ENCODE measurements at places on chromosomes 3 and 15.

GRCh38 chr3:45607790-45608189, 13.2 kb downstream of the LIMD1 start:
- DNase-seq, result no peak

- no peak for DNase-seq
Measured at GRCh38 chr3:16869261-16870005, 15.3 kb upstream of the PLCL2 start.

GRCh38 chr3:66039590-66039887, 821 bp upstream of the MAGI1 start:
- DNase-seq, result no peak

GRCh38 chr3:13501521-13501920, 21.4 kb downstream of the HDAC11 start:
- no peak for DNase-seq

- peak; percentile 30 for DNase-seq
Measured at GRCh38 chr3:69370156-69370883, 15.6 kb downstream of the FRMD4B start.

DNA sequence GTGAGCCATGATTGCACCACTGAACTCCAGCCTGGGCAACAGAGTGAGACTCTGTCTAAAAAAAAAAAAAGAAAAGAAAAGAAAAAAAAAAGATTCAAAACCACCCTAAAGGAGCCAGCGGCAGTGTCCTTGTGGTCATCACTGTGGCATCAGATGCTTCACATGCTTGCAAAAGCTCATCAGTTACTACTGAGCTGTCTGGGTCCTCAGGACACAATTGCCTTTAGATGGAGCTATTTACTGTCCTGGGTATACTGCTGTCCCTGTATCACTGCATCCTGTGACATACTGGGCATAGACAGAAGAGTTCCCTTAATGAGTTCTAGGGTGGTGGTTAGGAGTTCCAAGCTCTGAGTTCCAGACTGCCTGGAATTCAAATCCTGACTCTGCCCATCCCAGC, 85.8 kb downstream of the LINGO1 start:
- DNase-seq, result no peak

DNA sequence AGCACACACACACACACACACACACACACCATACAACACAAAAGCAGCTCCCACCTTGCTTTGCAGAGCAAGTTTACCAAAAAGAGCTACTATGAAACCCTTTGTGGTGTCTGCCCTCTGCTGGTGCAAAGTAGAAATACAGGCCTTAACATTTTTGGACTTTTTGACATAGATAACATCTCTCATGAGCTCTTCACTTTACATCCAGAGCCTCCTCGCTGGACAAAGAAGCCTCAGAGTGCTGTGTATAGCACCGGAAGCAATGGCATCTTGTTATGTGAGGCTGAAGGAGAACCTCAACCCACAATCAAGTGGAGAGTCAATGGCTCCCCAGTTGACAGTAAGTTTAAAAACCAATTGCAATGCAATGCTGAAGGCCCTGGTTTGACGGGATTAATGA, 157.9 kb downstream of the CHL1 start:
- DNase-seq, result peak; percentile 84

DNA sequence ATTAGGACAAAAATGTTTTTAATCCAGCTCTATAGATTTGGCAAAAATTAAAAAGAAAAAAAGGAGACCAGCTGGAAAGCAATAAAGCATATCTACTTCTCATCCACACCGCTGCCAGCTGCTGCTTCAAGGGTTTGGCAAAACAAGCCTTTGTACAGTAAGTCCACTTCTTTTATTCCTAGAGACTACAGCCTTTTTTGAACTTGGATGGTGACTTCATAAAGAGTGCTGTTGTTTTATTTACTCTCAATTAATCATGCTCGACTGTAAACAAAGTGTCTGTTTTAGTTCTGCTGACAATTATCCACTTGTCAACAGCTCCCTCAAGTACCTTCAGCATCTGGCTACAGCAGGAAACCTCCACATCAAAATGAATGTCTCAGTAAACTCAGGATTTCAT, 12.3 kb upstream of the FOXB1 start:
- no peak for DNase-seq

DNA sequence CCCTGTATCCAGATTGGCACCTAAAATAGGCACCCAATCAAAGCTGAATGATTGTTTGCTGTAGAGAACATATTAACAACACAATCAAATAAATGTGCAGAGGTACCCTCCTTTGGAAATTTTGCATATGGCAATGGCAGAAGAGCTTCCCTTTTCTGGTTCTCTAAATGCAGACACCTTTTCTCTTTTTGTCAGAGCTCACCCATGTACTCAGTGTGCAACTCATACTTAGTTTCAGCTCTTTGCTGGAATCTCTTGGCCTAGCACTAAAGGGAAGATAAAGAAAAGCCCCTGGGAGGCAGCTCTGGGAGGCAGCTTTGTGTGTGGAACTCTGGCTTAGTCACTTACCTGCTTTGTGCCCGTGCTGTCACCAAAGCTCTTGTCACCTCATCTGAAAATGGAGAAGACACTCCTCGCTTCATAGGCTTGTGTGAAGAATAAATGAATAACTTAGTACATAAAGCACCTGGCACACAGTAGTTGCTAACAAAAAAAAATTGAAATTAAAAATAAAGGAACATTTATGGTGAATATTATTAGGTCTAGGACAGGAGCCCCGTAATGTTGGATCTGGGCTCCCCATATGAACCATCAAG, 28.8 kb downstream of the ST6GAL1 start:
- DNase-seq, result peak; percentile 54

DNA sequence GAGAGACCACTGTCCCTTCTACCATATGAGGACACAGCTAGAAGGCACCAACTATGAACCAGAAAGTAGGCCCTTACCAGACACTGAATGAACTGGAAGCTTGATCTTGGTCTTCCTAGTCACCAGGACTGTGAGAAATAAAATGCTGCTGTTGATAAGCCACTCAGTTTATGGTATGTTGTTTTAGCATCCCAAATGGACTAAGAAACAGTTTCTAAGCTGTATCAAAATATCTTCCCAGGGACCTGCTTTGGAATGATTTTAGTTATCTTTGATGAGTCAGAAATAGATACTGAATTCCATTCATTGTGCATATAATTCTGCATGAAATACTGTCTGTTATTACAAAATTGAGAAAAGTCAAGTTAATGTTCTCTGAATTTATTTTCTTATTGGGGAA, 18.6 kb downstream of the WDR76 start:
- no peak for DNase-seq

DNA sequence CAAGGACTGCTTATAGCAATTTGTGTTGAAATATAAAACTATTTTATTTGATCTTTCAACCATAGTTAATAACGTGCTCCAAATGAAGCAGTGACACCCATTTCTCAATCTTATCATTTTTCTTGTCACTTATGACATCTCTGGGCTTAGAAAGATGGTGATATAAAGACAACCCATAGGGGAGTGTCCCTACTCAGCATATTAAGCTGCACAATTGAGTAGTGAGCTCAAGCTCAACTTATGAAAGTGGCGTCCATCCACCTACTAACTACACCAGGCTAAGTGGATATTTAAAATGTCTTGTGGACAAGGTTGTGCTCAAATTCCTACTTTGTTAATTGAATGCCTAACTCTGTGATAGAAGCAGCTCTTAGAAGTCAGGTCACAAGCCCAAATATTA, 46.7 kb downstream of the SLC9C1 start:
- peak; percentile 39 for DNase-seq

- peak; percentile 63 for DNase-seq
Measured at GRCh38 chr3:148379763-148380382, 317.8 kb upstream of the AGTR1 start.

- DNase-seq, result peak; percentile 61
Measured at GRCh38 chr3:167032267-167032876, 347.7 kb downstream of the ZBBX start.

GRCh38 chr3:179451265-179452175, at the start of gene GNB4:
Gene GNB4, minus strand, starts transcription at chr3:179451470. Its CDS starts 25,270 bp downstream, at chr3:179426200.
- DNase-seq, result peak; percentile 82

GRCh38 chr3:94184781-94185180, 121.9 kb downstream of the NSUN3 start:
- no peak for DNase-seq

GRCh38 chr3:147733217-147733616, 324.1 kb downstream of the ZIC1 start:
- no peak for DNase-seq

DNA sequence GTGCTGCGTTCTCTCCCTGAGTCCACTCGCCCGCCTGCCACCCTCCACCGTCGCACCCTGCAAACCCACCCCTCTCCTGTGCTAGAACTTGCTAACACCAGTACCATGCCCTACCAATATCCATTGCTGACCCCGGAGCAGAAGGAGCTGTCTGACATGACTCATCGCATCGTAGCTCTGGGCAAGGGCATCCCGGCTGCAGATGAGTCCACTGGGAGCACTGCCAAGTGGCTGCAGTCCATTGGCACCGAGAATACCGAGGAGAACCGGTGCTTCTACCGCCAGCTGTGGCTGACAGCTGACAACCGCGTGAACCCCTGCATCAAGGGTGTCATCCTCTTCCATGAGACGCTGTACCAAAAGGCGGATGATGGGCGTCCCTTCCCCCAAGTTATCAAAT, 4.9 kb upstream of the ALAS1 start:
- DNase-seq, result no peak

GRCh38 chr3:172787746-172788145, 37.2 kb downstream of the ECT2 start:
- no peak for DNase-seq

DNA sequence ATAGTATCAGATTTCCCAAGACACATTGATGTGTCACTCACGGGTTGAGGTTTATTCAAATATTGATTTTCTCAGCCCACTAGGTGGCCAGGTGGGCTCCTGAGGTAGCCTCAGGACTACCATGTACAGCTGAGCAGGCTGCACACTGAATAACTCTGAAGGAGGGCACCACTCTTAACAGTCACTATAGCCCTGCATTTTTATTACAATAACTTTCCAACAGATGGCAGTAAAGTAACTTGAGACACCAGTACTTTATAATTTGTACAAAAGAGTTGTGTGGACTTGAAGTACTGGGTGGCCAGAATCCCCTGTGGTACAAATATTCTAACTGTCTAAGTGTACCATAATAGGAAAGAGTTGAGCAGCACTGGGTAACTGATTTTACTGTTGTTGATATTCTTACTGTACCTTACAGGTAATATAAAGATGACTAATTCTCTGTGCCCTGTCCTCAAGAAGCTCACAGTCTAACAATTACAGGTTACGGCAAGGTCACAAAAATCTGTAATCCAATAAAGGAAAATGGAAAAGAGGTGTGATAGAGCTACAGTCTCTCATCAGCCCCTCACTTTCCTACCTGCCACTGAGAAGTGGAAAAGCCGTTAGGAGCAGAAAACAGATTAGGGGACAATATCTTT, 76.0 kb downstream of the ETFA start:
- DNase-seq, result peak; percentile 68

DNA sequence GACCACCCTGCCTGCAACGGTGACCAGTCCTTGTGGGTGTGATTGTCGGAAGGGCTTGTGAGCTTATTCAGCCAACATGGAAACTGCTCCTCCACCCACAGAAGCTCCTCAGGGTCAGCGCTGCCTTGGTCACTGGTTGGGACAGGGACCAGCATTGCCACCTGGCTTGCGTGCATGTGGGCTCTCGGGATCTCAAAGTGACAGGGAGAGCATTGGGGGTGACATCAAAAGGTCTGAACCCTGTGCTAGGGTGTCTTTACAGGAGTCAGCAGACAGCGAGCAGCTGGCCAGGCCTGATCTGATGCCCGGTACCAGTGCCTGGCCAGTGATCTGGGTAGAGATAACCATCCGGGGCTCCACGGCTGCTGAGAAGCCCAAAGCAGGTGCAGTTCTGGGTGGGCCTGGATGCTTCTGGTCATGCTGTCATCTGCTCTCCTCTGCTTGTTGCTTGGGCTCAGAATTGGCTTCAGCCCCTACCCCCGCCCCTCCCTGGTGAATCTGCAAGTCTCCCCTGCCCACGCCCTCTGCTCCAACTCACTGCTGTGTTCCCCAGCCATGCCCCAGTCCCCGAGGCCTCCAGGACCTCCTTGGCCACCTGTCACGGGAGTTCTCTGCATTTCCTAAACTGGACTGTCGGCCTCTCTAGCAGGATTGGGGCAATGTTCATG, 134.8 kb downstream of the NSMCE3 start:
- no peak for DNase-seq

GRCh38 chr15:39860871-39861270, 59.2 kb downstream of the GPR176 start:
- no peak for DNase-seq

- DNase-seq, result peak; percentile 81
Measured at GRCh38 chr3:31522152-31522551, 10.6 kb upstream of the STT3B start.

DNA sequence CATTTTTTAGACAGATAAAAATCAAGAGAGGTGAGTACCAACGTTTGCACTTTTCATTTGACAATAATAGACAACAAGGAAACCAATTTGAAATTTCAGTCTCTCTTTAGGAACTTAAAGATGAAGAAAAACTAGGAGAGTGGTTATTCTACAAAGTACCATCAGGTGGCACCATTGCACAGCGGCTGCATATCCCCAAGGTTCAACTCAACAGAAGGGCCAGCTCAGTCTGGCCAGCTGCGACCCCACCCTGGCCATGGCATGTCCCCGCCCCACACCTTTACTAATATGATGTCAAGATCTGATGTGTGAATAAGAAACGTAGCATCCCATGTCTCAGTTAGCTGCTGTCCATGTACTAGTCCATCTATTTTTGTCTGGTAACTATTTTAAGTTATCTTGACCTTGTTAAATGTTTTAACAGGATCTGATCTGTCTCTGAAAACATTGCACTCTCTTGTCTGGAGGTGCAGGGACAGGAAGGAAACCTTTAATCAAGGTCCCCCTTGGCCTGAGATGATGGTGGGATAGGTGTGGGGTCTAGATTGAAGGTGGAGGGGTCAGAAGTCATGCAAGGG, 35.5 kb upstream of the CGNL1 start:
- DNase-seq, result peak; percentile 67

DNA sequence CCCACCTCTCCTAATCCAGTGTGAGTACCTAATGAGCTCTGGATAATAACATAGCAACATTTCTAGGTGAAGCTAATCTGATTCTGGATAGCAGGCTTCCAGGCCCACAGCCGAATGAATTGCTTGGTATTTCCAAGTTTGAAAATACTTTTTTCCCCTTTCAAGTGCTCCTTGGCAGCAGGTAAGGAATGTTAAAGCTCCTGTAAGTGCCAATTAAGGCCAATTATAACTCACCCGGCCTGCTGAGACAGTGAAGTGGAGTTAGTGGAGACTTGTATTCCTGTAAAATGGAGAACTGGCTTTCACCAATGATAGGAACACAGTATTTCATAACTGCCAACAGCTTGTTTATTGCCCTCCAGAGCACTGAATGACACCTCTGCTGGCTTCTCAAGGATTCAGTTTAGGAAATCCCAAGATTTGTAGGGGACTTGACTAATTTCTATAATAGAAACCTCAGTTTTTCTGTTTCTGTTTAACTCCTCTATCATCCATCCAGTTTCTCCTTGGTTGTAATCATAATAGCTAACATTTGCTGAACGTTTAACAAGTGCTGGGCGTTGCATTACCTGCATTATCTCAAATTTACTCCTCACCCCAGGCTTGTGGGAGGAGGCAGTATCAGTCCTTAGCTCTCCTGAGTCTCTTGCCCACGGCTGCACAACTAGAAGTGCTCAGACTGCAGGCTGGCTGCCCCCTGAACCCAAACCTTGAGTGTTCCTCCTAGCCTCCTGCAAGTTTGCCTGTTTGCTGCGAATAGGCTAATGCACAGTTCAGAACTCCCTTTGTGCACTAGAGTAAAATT, 52.7 kb upstream of the SCAANT1 start:
- no peak for DNase-seq

GRCh38 chr3:172749230-172749965, 1.1 kb upstream of the ECT2 start:
- no peak for DNase-seq

Data from NAMALWA (cell line).